T-helper 22 cell (primary cell): ENCODE measurements at places on chromosomes 5 and 9.

GRCh38 chr5:132905938-132906337 lies 32.5 kb downstream of the LEAP2 start:
- no peak for DNase-seq

GRCh38 chr9:31702957-31703356 lies 681.5 kb upstream of the ACO1 start:
- DNase-seq: no peak

DNA sequence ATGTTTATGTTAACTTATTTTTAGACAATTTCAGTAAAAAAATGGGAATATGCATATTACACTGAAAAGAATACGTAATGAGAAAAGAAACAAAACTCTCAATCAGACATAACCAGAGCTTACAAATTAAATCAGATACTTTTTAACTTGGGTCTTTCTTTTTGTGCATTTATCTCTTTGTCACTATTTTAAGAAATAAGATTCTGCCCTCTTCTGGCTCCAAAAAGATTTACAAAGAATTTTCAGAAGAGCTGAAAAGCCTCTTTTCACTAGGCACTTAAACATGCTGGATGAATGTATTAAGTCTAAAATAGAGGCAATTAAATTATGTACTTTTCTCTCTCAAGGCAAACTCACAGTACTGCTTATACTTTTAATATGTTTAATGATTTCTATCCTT lies 55.5 kb downstream of the CEP120 start:
- DNase-seq: no peak

- no peak for DNase-seq
These were observed 323.8 kb upstream of the WWC1 start for GRCh38 chr5:167967494-167968177.

DNA sequence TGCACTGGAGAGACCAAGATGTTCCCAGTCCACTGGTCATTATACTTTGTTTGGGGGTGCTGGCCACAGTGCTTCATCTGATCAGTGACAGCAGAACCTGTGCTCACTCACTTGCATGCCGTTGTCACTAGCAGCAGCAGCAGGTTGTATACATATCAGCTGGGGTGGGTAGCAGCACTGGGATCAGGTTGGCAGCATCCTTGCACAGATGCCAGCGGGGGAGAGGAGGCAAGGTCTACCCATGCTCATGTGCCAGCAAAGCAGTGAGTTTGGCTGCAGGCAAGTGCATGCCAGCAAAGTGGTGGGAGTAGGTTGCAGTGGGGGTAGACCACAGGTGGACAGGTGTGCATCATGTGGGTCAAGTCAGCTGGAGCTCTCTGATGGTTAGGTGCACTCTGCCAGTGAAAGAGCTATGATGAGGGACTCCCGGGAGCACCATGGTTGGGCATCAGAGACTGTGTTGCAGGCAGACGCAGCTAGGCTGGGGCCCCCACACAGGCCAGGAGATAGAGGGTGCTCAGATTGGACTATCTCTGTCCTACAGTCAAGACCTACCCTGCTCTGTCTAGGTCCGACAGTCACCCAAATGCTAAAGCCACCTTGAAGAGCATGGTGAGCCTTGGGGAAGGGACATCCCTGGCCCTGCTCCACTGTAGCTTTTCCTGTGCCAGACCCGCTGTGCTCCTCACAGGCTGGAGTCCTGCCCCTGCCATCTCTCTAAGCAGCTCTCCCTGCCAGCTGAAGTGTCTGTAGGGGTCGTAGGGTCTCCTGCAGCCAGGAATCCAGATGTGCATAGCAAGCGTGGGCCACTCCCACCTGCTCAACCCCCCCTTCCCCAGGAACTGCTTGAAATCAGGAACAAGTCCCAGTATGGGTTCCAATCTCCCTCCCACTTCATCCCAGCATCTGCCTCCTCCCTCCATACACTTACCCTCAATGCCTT lies 119.8 kb downstream of the RNF180 start:
- no peak for DNase-seq

DNA sequence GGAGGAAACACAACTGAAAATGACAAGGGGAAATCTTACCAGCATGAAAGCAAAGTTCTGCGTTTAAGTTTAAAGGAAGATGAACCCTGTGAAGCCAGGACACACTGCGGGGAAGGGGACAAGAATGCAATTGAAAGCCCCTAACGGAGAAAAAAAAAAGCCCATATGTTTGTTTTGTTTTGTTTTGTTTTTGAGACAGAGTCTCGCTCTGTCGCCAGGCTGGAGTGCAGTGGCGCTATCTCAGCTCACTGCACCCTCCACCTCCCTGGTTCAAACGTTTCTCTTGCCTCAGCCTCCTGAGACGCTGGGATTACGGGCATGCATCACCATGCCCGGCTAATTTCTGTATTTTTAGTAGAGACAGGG lies 2.9 kb downstream of the STK10 start:
- no peak for DNase-seq

- DNase-seq: no peak
These were observed 70.4 kb downstream of the NFIB start for GRCh38 chr9:14243514-14244042.

DNA sequence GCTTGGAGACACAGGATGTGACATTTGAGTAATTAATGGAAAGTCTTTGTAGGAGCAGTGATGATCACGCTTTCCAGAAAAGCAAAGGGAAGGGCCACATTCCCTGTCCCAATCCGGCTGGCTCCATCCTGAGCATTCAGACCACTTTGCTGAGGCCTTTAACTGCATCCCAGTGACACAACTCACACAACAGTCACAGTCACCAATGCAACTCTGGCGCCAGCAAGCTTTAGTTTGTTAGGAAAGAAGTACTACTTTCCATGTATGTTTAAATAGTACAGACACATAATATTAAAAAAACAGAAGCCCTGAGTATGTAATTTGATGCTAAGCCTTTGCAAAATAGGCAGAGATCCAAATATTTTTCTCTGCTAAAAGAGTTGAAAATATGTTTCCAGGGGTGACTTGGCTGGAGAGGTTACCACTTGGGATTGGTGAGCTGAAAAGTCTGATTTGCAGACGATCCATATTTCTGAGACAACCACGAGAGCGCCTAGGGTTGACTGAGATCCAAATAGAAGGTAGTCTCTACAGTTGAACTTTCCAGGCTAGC lies 31.7 kb upstream of the GAS1 start:
- DNase-seq: no peak

DNA sequence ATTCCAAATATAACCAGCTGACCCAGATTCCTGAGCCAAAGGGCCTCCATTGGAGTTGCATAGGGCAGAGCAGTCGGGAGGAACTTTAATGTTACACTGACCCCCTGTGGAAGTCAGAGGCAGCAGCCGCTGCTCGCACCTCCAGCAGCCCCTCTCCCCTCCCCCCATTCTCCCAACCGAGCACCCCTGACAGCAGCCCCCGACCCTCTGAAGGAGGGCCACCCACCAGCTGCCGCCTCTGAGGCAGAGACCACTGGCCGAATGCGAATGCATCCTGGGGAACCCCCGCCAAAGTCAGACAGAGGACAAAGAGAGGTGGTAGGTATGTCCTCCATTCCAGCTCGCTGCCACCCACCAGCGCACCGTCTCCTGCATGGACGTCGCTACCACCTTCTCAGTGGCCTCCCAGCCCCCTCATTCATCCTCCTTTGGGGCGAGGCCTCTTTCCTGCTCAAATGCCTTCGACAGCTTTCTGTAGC lies 231.0 kb downstream of the CDK5RAP2 start:
- no peak for DNase-seq

DNA sequence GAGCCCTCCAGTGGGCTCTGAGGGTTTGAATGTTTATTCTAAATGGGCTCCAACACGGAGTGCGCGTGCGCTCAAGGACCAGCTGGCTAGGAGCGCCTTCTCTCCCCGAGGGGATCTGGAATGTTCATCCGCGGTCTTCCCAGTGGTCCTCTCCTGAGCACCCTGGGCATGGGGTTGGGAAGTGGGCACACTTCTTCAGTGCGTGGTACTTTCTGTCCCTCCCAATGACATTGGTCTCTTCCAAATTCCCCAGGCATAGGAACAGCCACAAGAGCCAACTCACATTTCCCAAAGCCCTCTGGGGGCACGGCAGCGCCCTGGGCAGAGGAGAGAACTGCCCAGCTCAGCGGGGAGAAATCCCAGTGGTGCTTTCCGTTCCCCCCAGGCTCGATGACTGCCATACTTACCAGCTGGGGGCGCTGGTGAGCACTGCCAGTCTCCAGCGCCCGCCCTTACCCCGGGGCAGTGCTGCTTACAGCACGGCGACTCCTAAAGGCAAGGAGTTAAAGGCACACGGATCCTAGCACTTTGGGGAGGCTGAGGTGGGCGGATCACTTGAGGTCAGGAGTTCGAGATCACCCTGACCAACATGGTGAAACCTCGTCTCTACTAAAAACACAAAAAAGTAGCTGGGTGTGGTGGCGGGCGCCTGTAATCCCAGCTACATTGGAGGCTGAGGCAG lies 29.9 kb upstream of the OBP2B start:
- DNase-seq: peak; percentile 14

DNA sequence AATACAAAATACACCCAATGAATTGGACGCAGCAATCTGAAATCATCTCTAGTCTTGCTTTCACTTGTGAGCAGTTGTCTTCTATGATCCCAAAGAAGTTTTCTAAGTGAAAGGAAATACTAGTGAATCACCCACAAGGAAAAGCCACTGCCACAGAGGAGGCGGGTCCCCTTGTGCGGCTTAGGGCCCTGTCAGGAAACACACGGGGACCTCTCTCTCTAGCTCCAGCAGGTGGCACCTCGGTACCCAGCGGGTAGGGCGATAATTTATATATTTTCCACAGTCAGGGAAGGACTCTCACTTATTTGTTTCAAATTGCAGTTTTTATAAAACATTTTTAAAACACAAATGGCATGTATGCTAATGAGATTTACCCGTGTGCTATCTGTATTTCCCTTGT lies 417.1 kb downstream of the KDM4C start:
- DNase-seq: no peak

- no peak for DNase-seq
These were observed 2.4 kb downstream of the DCAF12 start for GRCh38 chr9:34124099-34124498.

GRCh38 chr5:88691945-88692868 lies 190.8 kb downstream of the MEF2C start:
- no peak for DNase-seq

DNA sequence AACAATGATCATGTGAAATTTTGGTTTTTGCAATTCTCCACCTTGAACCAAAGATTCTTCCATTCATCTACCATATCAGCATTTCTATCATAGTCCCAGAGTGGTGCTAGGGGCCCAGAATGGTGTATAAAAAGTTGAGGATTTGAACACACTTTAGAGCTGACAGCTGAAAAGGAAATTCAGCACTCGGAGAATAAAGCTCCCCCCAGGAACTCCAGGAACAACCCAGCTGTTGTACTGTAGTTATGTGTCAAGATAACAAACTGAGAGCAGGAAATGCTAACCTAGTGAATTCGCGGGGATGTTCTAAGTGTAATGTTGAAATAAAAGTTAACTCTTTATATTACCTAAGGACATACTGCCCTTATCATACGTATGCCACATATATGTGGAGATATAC lies 216.7 kb downstream of the NFIB start:
- DNase-seq: no peak

GRCh38 chr9:98931600-98932389 lies 11.9 kb upstream of the COL15A1 start:
- no peak for DNase-seq

- DNase-seq: no peak
These were observed 7.1 kb upstream of the DMXL1 start for GRCh38 chr5:119063579-119064379.

- DNase-seq: no peak
These were observed 7.7 kb upstream of the RPL26L1 start for GRCh38 chr5:172951371-172952033.

GRCh38 chr9:108083796-108084352 lies 594.3 kb upstream of the KLF4 start:
- no peak for DNase-seq

GRCh38 chr5:88663793-88664216 lies 219.2 kb downstream of the MEF2C start:
- DNase-seq: no peak

DNA sequence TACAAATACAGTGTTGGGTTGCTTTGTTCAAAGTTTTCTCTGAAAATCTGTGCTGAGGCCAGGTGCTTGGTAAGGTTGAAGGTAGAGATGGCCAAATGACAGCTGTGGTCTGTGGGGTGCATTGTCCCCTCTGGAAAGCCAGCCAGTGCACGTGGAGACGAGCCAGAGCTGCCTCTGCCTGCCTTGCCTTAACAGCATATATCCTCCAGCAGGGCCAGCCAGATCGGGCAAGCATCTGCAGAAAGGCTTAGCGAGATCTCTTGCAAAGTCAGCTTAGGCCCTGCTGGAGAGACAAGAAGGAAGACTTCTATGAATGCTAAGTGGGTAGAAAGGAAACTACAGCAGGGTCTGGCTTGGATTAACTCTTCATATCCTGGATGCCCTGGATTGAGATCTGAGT lies 49.5 kb downstream of the GRIA1 start:
- DNase-seq: no peak

GRCh38 chr5:150671509-150672236 lies 10.6 kb downstream of the MYOZ3 start:
- no peak for DNase-seq
